Naive thymus-derived CD8-positive, alpha-beta T cell (primary cell): ENCODE measurements at places on chromosomes 11 and 22.

GRCh38 chr11:95715777-95716241, 73.8 kb downstream of the FAM76B start:
- DNase-seq = no peak

DNA sequence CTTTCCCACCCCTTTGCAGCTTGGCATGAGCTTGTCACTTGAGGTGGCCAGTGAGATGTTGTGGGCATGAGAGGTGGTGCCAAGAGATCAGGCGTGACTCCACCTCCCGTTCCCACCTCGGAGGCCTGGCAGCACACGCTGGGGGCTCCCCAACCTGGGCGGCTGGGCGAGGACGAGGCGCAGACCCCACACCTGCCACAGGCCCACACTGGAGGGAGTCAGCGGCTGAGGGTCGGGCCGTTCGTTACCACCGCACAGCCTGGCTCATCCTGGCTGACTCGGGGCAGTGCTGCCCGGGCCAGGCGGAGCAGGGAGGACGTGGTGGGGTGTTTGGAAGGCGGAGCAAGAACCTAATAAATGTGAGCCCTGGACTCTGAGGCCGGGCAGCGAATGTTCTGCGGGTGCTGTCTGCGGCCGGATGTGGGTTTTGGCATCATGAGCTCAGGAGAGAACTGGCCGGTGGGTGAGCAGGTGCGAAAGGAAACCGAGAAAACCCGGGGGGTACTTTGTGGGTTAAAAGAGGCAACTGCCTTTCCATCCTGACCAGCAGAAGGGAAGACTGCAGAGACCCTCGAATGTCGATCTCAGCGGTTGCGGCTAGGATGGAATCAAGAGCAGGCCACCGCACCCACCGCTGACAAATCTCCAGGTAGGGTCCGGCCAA, 10.2 kb upstream of the IFITM3 start:
- no peak for DNase-seq

GRCh38 chr11:16009021-16009420, 347.3 kb downstream of the SOX6 start:
- DNase-seq = no peak

- no peak for DNase-seq
Observed at GRCh38 chr11:66915046-66915832, 42.9 kb downstream of the PC start.

- DNase-seq = no peak
Observed at GRCh38 chr22:50303848-50304527, 3.5 kb downstream of the PLXNB2 start.

GRCh38 chr11:108522318-108522717, 24.1 kb upstream of the POGLUT3 start:
- DNase-seq = no peak

DNA sequence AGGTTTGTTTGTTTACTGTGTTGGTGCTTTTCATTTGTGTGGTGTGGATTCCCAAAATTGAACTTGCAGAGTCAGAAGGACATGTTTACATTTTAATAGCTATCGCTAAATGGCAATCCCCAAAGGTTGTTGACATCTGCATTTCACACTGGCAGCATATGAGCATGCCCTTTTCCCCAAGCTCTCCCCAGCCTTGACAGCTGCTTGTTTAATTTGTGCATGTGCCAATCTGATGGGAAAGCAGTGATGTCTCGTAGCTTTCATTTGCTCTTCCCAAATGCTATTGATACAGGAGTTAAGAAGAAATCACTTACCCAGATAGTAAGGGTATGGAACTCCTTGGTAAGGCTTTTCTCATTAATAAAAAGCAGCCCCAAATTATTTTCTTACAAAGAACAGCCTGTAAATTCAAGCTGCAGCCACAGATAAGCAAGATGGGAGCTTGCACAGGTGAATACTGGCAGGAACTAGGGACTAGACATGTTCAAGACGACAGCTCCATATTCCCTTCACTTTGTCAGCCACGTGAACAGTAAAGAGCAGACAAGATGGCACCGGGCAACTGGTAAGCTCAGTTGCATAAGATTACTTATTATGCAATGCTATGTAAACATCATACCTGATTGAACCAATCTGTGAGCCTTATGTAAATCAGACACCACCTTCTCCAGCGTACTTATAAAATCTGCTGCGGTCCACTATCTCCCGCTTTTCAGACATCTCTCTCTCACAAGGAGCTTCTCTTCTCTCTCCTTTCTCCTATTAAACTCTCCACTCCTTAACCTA, 87.4 kb downstream of the IGLL5 start:
- DNase-seq = no peak

DNA sequence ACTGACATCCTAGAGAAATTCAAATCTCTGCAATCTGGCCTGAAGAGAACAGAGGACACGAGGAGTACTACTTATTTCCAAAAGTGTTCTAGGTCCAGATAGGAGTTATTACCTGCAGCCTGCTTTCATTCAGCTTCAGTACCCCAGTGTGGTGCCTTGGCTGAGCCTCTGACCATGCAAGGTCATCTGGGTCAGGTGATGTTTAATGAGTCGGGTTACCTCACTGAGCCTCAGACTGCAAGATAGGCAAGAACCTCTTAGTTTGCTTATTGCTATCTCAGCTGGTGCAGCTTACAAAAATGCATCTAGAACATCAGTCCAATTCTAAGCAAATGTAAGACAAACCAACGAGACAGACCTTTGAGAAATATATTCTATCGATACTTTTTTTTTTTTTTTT, 9.5 kb upstream of the NF2 start:
- DNase-seq = no peak

DNA sequence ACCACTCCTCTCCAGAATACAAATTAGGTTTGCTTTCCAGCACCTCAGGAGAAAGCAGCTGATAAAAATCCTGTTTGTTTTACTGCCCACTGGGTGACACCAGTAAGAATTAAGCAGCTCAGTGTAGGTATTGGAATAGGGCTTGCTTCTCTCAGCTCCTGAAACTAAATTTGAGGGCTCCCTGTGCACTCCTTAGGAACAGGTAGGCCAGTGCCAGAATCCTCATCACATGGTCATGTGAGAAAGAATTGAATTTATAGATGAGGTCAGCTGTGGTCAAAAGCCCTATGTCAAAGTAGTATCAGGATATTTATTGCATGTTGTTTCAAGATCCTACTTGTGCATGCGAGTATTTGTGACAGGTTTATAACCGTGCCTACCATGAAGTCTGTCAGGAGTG, 1.0 kb downstream of the PRSS23 start:
- DNase-seq = no peak

DNA sequence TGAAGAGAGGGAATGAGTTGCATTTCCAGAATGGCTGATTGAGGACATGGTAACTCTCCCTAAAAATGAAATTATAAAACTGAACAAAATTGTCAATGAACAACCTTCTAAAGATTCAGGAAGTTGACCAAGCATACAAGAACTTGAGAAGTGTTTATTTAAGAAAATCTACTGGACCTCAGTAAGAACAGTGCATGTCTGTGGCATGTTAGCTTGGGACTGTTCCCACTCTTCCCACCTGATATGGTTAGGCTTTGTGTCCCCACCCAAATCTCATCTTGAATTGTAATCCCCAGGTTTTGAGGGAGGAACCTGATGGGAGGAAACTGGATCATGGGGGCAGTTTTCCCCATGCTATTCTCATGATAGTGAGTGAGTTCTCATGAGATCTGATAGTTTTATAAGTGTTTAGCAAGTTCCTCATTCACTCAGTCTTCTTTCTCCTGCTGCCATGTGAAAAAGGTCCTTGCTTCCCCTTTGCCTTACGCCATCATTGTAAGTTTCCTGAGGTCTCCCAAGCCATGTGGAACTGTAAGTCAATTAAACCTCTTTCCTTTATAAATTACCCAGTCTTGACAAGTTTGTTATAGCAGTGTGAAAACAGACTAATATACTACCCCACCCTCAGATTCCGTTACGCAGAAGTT, 15.4 kb downstream of the MS4A13 start:
- no peak for DNase-seq

DNA sequence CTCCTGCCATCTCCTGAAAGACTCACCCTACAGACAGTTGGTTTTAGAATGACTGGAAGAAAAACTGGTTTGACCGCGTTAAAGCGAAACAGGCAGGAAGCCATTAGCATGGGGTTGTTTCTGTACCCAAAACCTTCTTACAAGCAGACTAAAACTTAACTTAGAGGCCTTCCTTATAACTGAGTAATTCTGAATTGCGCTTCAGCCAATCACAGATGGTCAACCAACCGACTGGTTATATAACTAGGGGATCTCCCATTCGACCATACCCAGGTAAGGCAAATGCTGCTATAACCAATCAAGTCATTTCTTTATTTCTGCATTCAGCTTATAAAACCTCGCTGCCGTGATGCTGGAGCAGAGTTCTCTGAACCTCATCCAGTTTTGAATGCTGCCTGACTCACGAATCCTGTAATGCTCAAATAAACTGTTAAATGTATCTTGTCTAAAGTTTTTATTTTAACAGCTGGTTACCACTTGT, 87.8 kb upstream of the DRD2 start:
- DNase-seq = no peak

DNA sequence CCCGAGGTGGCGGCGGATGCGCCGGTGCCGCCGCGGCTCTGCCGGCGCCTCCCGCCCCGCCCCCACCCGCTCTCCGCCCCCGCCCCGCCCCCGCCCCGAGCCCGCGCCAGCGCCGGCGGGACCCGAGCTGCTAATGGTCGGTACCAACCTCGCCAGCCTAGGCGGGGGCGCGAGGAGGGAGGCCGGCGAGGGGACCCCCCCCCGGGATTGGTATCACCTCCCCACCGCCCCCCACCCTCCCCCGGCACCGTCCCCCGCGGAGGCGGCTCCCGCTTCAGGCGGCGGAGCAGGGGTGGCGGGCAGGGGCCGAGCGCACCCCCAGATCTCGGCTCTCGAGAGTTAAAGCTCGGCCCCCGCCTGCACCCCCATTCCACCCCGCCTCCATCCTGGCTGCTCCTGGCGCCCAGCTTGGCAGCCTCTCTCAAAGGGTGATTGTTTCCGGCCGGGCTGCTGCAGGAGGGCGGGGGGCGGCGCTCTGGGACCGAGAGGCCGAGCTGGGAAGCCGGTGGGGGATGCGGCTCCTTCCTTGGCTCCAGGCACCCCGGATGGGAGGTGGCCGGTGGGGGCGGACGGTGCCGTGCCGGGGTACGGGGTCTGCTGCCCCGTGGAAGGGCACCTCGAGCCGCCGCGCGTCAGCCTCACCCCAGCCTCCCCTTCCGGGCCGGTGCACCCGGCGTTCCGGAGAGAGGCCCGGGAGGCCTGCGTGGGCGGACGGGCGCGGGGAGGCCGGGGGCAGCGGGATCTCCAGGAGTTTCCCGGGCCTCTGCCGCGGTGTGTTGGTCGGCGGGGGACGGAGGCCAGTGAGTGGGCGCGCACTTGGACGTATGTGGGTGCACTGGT, at the start of gene B3GAT1:
TSS of gene B3GAT1 (minus strand) at position 40 of the 840 bp plus-strand sequence. CDS start 24,583 bp downstream, outside the sequence.
- no peak for DNase-seq

GRCh38 chr11:112279901-112280267, 19.2 kb upstream of the PLET1 start:
- DNase-seq = peak; percentile 78

DNA sequence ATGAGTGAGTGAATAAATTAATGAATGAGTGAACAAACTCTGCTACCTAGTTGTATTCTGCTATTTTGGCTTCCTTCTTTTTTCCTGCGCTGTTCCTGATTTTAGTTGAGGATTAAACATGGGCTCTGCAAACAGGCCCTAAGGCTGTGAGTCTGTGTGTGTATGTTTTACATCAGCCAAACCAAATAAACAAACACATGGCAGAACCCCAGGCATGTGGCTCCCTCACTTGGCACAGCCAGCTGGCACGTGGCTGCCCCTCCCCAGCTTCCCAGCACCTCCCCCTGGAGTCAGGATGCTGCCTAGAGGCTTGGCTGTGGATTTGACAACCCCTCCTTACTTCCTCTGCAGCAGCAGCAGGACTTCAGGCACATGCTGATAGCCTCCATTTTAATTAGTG, 593.2 kb downstream of the INSC start:
- no peak for DNase-seq

DNA sequence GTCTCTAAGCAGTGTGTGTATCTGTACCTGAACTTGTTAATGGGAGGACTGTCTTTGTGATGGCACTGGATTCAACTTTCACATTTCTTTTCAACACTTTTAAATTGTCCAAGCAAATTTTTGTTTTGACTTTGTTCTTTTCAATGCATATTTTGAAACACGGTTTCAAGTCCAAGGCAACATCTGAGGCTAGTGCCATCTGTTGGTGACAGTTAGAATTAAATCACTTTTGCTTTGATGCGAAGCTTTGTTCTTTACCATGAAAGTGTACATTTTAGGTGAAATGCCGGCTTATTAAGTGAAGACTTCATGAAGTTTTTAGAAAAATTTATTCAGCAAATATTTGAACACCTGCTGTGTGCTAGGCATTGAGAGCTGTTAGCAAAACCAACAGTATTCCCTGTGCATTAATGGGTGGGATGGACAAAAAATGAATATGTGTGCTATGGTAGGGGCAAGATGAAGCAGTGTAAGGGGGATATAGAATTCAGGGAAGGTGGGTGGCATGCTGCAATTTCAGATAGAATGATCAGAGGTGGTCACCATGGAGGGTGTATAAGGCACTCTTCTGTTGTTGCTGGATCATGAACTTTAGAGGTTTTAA, 70.2 kb downstream of the DDX10 start:
- no peak for DNase-seq

- DNase-seq = no peak
Observed at GRCh38 chr11:121414141-121414913, 37.8 kb upstream of the SORL1 start.

- DNase-seq = no peak
Observed at GRCh38 chr22:22761963-22762772, 117.8 kb downstream of the GGTLC2 start.

DNA sequence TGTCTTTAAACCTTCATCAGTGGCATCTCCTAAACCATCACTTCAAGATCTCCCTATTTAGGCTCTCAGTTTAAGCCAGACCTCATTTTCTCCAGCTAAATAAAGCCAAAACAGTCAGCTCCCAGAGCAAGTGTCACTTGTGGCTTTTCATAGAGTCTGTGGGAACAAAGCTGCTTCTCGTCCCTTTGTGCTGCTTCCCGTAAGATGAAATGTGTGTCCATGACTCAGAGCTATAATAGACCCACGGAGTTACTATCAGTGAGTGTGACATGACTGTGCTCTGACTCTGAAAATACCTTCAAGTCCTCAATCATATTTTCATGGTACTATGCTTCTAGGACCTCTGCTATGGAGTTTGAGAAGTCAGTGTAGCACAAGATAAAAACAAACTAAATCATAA, 57.3 kb upstream of the SLN start:
- DNase-seq = no peak

- DNase-seq = no peak
Observed at GRCh38 chr11:68658097-68658496, 26.2 kb upstream of the GAL start.
